Right hindlimb (tissue), 1 donor: ENCODE measurements at places on chromosomes 1 and 21.

- no peak for DNase-seq
Measured at GRCh38 chr1:94227624-94228023, 9.8 kb downstream of the ARHGAP29 start.

DNA sequence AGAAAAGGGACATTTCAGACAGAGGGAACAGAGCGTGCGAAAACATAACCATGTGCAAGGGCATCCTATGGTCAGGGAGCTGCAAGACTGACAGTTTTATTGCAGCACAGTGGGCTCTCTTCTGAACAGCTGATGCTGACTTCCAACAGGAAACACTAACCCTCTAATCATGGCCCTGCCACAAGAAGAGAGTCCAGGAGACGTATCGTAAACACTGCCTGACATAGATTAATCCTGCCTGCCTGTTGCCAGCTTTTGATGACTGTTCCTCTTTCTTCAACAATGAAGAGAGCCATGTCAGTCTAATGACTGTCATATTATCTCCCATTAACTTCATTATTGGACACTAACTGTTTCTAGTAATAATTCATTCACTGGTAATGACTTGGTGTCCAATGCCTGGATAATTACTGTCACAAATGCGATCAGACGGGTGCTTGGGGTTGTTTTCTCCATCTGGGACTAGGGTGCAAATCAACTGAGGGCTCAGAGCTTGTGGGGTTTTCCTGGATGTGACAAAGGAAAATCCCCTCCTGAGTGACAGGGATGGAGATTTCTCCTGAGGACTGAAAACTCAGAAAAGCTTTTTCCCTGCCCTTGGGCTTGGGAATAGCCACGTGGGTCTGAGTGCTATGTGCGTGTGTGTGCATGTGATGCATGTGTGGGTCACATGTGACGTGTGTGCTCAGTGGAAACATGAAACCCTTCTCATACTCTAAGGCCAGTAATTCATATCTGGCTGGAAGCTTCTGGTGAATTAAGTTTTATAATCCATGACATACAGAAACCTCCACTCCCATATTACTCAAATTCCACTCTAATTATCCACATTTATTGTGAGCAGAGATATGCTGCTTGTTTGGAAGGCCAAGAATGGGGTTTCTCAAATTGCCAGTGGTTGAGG lies 144.0 kb upstream of the PLXNA2 start:
- DNase-seq: peak; percentile 43

DNA sequence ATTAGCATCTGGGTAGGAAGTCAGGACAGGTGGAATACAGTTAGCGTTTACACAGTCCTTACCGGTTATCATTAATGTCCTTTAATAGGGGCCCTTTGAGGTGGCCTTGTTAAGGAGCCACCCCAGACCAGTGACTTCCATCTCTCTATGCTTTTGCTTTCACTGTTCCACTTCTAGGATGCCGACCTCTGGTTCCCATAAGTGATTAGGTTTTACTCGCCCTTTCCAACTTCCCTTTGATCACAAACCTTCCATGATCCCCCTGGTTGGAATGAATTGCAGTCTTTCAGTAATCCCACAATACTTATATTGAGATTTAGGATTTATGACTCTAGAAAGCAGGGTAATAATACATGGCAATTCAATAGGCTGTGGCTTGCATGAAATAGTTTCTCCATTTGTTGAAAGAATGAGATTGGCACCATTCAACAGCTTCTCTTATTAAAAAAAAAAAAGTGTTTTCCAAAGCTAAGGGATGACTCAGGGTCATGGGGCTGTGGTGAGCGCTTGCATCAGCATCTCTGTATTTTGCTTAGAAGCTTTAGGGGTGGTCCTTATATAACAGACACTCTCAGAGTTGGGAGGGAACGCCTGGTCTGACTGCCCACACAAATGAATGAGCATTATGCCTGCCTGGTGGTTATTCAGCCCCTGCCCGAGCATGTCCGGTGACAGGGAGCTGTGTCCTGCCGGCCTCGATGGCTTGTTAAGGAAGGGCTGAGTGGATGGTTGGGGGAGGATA lies 110.5 kb downstream of the CNIH3 start:
- DNase-seq: no peak

- DNase-seq: no peak
Measured at GRCh38 chr21:26588446-26588845, 15.4 kb upstream of the CYYR1 start.

DNA sequence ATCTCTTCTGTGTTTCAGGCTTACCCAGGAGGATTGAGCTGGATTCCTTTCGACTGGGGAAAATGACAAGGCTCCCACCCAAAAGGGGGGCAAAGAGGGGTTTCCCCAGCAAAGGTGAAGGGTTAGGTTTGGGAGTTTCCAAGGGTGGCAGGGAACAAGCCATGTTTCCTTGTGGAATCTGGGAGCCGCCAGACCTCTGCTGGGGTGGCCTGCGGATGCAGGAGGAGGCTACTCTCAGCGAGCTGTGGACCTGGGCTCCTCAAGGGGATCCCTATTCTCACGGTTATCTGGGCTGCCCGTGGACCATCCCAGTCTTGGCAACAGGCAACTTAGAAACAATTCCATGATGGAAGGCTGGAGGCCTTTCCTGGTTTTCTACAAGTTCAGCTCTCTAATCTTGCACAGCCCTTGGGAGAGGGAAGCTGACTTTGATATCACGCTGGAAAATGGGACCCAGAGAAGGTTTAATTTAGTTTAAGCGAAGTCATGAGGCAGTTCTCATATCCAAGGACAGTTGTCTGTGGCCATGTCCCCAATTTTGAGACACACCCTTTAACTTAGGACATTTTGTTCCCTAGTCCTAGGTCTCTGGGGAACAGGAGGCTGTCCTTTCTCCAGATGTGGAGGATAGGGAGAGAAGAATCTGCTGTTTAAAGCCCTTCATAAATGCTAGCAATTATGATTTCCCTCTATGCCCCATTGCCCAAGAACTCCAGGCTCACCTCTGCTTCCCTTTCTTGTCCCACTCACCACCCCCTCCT lies 24.7 kb upstream of the STUM start:
- no peak for DNase-seq

GRCh38 chr1:17377325-17377953 lies 5.4 kb downstream of the PADI6 start:
- no peak for DNase-seq

DNA sequence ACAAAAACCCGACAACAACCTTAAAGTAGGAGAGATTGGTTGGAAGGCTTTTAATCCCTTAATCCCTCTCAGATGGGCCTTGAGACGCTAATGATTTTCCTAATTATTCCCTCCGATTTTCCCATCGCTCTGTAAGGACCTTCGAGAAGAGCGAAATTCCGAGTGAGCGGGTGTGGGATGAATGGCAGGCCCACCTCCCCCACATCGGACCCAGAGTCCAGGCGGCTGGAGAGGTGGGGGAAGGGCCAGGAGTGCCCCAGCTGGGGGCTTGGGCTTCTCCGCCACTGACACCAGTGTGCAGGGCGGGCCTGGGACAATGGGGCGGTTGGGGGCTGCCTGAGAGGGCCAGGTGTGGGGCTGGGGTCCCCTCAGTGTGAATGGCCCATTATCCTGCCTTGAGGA lies 23.4 kb downstream of the RHBG start:
- DNase-seq: no peak

DNA sequence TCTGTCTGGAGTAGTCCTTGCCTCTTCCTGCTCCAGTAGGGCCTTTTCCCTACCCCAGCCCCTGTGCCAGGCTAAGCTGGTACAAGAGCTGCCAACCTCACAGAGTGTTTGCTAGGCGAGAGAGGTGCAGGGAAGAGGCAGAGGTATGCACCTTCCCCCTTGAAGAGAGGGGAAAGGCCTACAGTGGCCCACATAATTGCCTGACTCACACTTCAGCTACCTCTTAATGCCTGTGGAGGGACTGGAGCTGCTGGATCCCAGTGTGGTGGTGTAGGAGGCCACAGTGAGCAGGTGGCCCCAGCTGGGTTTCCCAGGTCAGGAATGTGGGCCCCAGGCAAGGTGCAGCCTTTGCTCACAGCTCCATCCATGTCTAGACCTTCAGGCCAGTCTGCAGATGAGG lies 3.3 kb upstream of the CCDC28B start:
- no peak for DNase-seq

- DNase-seq: no peak
Measured at GRCh38 chr1:216805233-216805632, 82.0 kb upstream of the ESRRG start.

DNA sequence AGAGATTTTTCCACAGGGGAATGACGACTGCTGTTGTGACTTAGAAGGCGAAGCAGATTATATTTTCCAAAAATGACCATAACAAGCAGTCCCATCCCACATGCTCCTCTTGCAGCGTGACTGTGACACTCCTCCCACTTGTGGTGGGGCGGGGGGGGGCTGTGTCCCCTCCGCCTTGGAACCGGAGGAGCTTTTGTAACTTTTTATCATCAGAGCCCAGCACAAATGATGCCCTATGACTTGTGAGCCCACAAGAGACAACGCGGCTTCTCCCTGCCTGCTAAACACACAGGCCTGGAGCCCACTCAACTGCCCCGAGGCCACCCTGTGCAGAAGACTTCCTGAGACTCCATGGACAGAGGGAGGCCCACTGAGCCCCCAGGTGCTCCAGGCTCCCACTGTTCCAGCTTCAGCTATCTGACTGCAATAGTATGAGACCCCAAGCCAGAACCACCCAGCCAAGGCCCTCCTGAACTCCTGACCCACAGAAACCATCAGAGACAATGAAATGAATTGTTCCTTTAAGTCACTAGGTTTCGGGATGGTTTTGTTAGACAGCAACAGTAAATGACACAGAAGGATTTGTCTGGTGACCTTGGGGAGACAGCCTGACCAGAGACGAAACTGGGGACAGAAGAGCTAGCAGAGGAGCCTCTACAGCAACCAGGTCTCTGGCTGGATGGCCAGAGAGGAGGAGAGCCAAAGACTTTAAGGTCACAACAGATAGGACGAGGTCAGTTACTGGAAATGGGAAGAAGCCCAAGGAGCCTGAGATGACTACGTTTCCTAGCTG lies 58.8 kb downstream of the CAPZB start:
- no peak for DNase-seq

- DNase-seq: no peak
Measured at GRCh38 chr1:150582371-150582770, 3.0 kb upstream of the MCL1 start.

GRCh38 chr21:28309596-28309995 lies 683.1 kb downstream of the LTN1 start:
- no peak for DNase-seq

GRCh38 chr1:209430107-209430506 lies 153.4 kb upstream of the CAMK1G start:
- no peak for DNase-seq

DNA sequence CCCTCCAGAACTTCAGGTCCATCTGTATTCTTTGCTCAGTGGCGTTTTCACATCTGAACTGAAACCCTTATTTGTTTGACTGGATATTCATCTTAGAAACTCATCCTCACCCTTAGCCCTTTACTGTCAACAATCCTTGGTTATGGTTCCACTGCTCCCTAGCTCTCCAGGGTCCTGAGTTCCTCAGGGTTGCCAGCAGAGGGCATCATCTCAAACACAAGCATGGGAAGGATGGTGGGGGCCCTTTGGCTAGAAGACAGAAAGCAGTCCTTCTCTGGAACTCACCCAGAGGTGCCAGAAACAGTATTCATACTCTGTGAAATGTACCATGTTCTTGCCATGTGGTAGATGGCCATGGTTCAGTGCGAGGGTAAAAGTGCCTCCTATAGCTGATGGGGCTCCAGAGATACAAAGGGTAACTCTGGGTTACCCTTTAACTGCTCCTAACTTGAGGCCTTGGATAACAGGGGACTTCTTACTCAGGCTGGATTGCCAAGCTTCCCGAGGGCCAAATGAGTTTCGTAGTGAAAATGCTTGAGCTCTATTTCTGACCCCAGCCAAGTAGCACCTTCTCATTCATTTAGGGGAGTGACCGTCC lies 11.3 kb downstream of the NCSTN start:
- peak; percentile 7 for DNase-seq

- no peak for DNase-seq
Measured at GRCh38 chr1:64536836-64537490, 67.0 kb downstream of the CACHD1 start.

DNA sequence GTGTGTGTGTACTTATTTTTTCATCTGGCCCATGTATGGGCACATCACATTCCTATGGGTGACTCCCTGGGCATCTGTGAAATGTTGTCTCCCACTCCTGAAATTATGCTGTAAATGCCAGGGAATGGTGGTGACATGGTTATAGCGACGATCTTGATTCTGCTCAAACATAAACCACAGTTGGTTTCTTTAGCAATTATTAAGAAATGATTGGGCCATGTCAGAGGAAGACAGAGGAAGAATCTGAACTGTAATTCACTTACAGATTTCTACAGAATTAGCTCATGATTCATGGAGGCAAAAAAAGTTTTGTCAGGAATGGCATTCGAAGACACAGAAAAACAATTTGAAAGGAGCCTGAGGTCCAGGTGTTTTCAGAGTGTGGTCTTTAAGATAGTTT lies 25.8 kb upstream of the KCNE1 start:
- DNase-seq: no peak

- DNase-seq: no peak
Measured at GRCh38 chr1:208597571-208597970, 353.4 kb upstream of the PLXNA2 start.
